ENCODE measurements at places on chromosomes 5 and 9. TPM values are rescaled to one million over a fixed set of nuclear protein-coding genes. Genes with fewer than 3 reads are reported as not detected.

CPLANE1 gene
- 23.5 TPM for total RNA-seq

GRCh38 chr9:111974092-111974681, 77.6 kb downstream of the UGCG start:
- H3K4me1 ChIP-seq: no peaks in the 10 kb centered on the region
- H3K27me3 ChIP-seq: no peaks in the 10 kb centered on the region
- H3K27ac ChIP-seq: no peak overlapping the region
- no peaks in the 10 kb centered on the region for H3K36me3 ChIP-seq
- peak; percentile 55 for DNase-seq
- no peak overlapping the region for H3K4me3 ChIP-seq

GRCh38 chr9:132441404-132441803, 31.4 kb downstream of the CFAP77 start:
- H3K4me3 ChIP-seq: no peak overlapping the region
- H3K27ac ChIP-seq: no peak overlapping the region
- no peak for DNase-seq
- H3K36me3 ChIP-seq: no peaks in the 10 kb centered on the region

DNA sequence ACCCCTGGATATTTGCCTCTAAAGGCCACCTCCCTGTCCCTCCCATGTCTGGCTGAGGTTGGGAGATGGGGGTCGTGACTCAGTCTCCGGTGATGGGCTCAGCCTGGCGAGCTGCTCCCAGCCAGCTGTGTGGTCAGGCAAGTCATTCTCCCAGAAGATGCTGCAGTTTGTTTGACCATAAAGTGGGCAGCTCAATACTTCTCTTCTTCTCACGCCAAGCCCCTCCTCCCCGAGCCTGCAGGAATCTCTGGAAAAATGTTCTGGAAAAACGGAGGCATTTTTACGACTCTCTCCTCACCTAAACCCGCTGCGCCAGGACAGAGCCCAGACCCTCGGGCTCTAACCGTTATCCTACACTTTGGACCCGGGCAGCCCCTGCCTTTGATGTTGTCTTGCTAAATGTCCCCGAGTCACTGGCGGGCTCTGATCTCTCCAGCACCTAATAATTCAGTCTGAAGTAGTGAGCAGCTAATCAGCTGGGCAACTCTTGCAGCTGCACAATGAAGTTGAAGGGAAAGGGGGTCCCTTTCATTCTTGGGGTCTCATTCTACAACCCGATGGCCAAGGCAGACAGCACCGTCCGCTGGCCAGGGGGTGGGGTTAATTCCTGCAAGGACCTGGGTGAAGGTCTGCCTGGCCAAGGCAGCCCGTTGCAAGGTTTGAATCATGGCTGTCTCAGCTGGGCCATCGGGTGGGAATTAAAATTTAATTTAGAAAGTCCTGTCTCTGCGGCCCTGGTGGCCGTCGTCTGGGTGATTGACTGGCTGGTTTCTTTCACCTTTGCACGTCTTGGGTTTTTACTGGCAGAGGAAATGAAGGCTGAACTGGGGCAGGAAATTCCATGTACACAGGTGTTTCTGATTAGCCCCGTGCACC, 12.3 kb downstream of the DCANP1 start:
- H3K4me1 ChIP-seq: no peaks in the 10 kb centered on the region
- no peak overlapping the region for H3K27ac ChIP-seq
- H3K27me3 ChIP-seq: no peaks in the 10 kb centered on the region
- DNase-seq: peak; percentile 45
- no peaks in the 10 kb centered on the region for H3K36me3 ChIP-seq
- H3K4me3 ChIP-seq: no peak overlapping the region

DNA sequence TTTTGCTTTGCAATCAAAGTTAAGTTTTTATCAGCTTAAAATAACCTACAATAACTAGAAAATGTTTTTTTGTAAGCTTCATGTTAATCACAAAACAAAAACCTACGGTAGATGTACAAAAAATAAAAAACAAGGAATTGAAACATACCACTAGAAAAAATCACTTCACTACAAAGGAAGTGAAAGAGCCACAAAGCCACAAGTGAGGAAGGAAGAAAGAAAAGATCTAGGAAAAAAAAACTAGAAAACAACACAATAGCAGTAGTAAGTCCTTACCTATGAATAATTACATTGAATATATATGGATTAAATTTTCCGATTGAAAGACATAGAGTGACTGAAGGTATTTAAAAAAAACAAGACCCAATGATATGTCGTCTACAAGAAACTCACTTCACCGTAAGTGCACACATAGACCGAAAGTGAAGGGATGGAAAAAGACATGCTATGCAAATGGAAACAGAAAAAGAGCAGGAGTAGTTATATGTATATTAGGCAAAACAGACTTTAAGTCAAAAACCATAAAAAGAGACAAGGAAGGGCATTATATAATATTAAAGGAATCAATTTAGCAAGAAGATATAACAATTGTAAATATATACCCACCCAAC, 13.4 kb upstream of the ZDHHC21 start:
- H3K4me3 ChIP-seq: no peak overlapping the region
- no peak overlapping the region for H3K27ac ChIP-seq
- DNase-seq: no peak
- no peaks in the 10 kb centered on the region for H3K27me3 ChIP-seq
- H3K4me1 ChIP-seq: no peaks in the 10 kb centered on the region

GRCh38 chr9:123868002-123868401, 61.9 kb downstream of the DENND1A start:
- H3K27me3 ChIP-seq: no peaks in the 10 kb centered on the region
- H3K27ac ChIP-seq: no peak overlapping the region
- H3K36me3 ChIP-seq: no peaks in the 10 kb centered on the region
- no peak overlapping the region for H3K4me3 ChIP-seq

DNA sequence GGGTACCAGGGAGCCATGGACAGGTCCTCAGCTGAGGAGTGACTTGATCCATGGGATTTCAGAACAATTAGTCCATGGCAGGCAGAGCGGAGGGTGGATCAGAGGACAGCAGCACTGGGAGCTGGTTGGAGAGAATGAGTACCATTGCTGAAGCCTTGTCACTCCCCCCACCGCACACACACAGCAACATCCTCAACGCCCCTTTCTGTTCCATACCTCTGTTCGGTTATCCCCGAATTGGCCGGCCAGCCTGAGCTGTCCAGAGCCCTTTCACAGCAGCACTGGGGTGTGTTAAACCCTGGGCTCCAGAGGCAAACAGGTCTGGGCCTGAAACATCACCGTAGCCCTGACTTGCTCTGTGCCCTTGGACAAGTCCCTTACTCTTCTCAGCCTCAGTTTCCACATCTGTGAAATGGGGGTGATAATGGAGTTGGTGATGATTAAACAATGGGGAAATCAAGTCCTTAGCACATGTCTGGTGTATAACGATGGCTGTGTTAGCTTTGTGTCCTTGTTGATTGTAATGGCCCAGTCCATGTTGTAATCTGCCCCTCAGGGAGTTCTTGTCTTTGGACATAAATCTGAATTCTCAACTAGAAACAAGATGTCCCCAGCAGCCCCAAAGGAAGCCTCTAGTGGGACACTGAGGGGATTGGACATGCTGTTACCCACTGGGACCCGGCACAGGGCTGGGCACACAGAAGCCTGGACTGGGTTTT, 16.9 kb downstream of the GSN start:
- H3K27ac ChIP-seq: peak overlapping the region; percentile 76
